ENCODE measurements at places on chromosomes 5 and 9.

DNA sequence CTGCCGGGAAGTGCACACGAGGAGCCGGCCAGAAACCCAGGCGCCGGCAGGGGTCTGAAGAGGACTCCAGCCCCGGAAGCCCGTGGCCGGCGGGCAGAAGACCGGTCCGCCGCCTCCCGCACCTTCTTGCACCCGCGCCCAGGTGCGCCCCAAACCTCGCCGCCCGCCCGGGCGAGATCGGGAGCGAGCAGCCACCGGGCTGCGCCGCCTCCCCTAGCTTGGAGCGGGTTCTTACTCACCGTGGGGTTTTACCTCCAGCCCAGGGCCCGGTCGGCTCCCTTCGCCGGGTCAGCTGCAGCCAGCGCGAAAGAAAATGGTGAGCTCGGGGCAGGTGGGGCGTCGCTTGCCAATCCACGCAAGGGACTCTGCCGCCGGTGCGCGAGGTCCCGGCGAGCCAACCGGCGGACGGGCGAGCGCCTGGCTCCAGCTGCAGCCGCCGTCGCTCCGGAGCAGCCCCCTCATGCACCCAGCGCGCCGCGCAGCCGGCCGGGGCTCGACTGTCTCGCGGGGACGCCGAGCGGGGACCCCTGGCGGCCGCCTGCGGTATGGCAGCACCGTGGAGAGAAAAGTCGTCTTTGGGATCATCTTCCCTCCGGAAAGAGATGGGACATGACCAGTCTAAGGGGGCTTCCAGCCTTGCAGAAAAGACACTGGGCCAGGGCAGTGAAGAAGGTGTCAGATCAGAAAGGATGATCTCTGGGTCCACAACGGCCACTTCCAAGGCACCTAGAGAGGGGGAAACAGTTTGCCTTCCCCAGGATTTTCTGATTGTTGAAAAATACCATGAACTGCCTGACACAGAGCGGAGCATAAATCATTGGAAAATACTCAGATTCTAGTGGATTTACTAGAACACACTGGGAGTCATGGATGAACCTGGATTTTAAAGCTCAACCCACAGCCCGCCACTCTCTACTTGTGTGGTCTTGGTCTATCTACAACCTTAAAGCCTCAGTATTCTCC is at the start of gene MOB3B:
Gene MOB3B (minus strand): TSS at position 499 of the 963 bp plus-strand sequence. CDS start 74,264 bp downstream, outside the sequence.
- peak; percentile 76 for DNase-seq

DNA sequence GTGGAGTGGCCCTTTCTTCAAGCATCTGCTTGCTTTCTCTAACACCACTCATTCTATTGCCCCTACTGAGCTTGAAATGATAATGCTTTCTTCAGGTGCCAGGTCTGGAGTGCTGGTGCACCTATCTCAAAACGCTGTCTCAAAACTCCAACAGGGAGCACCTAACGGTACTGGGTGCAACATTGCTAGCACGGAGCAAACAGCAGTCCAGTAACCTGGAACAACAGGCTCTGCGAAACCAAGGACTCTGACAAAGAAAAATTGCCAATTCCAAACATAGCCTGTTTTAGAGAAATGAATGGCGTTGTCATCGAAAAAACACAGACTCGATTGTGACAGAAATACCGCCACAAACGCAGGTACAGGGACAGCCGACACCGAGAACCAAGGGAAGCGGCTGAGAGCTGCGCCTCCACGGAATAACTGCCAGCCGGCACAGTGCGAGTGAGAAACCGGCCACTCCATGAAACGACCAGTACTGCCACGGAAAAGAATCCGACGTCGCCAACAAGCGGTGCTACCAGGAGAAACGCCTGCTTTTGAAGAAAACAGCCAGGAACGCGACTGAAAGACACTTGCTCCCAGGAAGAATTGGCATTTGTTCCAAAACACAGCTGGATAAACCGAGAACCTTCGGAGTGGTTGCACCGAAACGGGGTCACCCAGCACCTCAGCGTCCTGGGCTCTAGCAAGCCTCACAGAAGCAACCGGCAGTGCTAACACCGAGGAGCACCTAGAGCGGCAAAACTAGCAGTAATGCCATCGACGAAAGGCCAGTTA is 3.1 kb downstream of the ANXA2R start:
- no peak for DNase-seq

DNA sequence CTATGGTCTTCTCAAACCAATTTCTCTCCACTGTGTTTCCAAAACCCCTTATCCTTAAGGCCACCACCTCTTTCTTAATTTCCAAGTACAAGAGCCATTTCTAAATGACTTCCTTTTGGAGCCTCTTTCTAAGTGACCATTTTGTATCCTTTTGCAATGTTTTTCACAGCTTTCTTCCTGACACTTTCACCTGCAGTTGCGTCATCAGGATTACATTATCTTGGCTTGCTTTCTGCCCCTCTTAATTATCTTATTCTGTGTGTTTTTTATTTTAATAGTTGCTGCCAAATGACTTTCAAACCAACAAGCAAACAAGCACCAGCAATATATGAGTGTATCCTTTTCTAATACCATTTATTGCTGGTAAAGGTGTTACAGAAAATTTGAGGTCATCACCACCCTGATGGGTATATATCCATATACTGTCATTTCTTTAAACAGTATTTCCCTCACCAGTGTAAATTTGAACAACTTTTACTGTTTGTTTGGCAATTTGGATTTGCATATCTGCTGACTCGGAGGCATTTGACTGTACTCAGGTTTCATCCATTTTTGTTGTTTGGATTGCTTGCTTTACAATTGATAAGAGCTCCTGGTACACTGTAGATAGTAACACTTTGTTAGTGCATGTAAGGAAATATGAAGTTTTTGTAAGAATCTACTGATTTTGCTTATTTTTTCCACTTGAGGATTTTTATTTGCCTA is 5.4 kb upstream of the ANXA1 start:
- no peak for DNase-seq

DNA sequence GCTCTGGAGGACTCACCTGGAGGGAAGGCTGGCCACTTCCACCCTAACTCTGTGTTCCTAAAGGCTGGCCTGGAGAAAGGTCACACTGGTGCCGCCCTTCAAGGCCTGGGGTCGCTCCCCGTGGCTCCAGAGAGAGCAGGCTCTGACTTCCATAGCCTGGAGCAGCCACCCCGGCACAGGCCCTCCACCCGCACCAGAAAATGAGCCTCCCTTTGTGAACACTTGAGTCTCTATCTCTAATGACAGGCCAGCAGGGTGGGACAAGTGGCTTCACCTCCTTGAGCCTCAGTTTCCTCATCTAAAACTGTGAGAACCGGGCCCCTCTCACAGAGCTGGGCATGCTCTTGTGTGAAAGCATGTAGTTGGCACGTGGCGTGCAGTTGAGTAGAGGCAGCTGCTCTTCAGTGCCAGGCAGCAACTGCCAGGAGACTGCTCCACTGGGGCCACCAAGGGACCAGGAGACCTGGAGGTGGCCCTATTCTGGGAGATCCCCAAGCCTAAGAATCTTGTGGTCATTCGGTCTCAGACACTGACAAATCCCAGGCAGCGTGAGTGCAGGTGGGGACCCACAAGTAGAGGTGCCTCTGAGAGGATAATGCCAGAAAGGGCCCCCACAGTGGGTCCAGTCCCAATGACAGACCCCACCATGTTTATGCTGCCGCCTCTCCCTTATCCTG is 56.7 kb upstream of the GARNL3 start:
- DNase-seq: no peak

GRCh38 chr9:110767559-110768063 is 99.0 kb downstream of the MUSK start:
- DNase-seq: peak; percentile 22

DNA sequence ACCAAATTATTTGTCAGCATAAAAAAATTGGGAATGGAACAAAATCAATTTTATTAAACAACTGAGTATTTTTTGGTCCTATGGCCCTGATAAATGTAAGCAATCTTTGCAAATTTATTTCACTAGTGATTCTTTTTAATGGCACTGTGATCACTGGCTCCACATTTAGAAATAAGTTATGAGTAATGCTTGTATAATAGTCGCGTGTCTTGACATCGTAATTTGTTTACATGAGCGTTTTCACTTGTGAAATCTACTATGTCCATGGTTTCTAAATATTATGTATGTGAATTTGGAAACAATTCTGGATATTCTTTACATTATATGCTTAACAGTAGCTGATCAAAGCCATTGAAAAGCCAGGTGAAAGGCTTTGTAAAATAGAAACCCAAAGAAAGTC is 817.5 kb downstream of the EFNA5 start:
- DNase-seq: no peak

- peak; percentile 61 for DNase-seq
Observed at GRCh38 chr5:88690409-88691229, 192.4 kb downstream of the MEF2C start.

DNA sequence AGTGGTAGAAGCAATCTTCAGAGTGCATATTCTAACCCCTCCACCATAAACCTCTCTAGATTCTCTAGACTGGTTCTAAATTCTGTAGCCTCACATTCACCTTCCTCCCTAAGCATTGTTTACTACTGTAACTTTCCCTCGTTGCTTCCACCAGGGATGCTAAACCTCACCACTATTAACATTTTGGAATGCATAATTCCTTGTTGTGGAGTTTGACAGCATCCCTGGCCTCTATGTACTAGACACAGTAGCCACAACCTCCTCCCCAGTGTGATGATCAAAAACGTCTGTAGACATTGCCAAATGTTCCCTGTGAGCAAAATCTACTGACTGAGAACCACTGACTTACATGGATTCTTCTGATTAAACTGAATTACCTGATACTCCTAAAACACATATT is 18.6 kb downstream of the PAPPA start:
- no peak for DNase-seq

DNA sequence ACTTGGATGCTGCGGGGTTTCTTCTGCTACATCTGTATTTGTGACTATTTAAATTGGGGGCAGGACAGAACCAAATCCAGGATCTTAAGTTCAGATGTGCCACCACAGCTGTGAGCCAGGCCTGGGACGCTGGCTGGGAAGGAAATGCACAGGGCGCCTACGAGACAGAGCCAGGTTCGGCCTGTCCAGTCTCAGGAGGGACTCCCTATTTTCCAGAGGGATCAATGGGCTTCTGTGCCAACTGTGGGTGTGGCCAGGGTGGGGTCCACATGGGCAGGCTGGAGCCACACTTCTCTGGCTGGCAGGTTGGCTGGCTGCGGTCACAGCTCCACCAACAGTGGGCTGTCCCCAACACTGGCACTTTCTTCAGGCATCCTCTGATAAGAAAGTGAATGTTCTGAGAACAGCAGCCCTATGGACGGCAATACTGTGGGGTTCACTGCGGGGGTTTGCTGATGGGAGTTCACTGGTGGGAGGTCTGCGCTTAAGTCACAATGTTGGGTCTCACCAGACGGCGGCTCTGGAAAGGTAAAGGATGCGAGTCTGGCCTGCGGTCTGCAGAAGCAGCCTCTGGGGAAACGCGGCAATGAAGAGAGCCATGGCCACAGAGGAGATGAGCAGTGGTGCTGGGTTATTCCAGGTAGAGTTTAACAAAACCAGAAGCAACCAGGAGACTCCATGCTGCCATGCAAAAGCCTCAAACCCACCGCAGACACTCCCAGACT is 78.1 kb downstream of the DAP start:
- DNase-seq: no peak

DNA sequence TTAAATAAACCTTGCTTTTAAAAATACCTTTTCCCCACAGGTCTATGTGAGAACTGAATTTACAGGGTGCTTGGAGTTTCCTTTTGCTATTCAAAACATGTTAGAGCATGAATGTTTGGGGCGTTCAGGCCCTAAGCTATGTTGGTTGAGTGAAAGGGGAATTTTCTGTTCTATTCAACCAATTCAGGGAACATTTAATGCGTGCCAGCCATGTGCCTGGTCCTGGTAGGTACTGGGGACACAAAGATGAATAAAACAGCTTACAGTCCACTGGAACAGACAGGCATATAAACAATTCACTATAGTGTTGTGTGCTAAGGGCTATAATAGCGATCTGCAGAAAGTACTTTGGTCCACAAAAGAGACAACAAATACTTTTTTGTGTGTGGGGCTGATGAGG is 108.5 kb downstream of the ZSWIM6 start:
- peak; percentile 42 for DNase-seq

GRCh38 chr9:116715751-116716150 is 28.6 kb downstream of the TRIM32 start:
- no peak for DNase-seq

DNA sequence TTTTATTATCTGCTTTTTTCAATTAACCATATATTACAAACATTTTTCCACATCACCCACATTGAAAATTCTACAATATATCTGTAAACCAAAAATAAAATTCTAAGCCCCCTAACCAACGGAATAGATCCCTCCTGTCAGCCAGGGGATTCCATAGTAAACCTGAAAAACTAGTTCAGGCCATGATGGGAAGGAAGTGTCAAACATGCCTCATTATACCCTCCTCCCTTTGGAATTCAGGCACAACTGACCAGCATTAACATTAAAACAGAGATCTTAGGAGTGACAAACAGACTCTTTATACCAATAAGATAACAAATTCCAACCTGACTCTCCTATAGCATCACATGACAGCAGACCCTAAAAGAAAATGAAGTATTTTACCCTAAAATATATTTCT is 113.7 kb upstream of the DMRT1 start:
- no peak for DNase-seq

DNA sequence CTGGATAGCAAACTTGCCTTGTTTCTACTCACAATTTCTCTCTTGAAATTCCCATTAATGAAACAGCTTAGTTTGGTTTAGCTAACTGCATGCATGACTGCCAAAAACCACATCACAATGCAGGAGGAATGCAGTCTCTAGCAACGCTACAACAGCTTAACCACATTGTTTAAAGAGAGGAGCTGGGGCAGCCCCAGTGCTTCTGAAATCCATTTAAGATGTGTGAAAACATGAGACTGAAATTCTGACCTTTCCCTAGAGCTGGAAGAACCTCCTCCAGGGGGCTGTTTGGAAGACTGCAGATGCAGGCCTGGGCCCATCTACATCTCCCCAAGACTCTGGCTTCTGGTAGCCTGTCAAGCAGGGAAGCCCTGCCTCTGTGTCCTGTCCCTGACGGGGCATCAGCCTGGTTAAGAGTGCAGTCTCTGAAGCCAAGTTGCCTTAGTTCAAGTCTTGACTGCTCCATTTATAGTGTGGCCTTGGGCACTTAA is 157.1 kb downstream of the ZNF462 start:
- DNase-seq: no peak

GRCh38 chr5:22998362-22998761 is 145.2 kb upstream of the CDH12 start:
- DNase-seq: no peak

DNA sequence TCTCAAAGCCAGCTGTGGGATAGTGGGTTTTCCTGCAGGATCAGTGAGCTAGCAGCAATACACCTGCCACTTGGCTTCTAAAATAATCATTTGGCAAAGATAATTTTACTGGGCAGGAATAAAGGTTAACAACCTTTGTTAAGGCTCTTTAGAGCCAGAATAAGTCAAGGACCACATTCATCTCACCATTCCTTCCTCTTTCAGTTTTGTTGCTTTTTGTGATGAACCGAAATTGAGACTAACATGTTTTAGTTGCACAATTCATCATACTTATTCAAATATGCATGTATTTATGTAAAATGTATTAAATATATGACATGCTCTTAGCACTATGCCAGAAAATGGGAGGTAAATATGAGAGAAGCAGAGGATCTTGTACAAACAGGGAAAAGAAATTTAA is 824.4 kb upstream of the TYRP1 start:
- DNase-seq: no peak

DNA sequence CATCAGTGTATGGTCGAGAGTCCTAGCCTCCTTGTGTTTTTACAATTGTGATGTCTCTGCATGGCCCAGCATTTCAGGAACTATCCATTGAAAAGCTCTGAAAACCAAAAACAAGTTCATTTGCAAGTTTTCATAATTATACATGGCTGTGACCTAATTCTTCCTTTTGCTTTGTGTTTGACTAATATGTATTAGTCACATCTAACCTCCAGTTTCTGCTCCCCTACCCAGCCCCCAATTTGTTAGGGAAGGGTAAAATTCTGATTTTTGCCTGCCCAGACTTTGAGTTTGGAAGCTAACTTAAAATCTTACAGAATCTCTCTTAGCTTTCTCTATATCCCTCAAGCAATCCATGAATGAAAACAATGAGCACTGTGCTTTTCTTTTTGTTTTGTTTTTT is 128.2 kb upstream of the SEMA6A start:
- DNase-seq: no peak

Data from hypothalamus (tissue), 51 donors.